Right renal cortex interstitium (tissue), 3 donors: ENCODE measurements at places on chromosomes 12 and 14.

- no peak for DNase-seq
Observed at GRCh38 chr12:54175200-54175963, 13.4 kb downstream of the SMUG1 start.

- no peak for DNase-seq
Observed at GRCh38 chr12:68863109-68863770, 55.3 kb downstream of the MDM2 start.

- DNase-seq, result no peak
Observed at GRCh38 chr12:114995891-114996290, 311.9 kb upstream of the TBX3 start.

- no peak for DNase-seq
Observed at GRCh38 chr12:120690978-120691377, 4.0 kb downstream of the MLEC start.

- no peak for DNase-seq
Observed at GRCh38 chr14:36516719-36517241, 3.3 kb downstream of the NKX2-1 start.
